ENCODE measurements at places on chromosomes 2 and 18.

DNA sequence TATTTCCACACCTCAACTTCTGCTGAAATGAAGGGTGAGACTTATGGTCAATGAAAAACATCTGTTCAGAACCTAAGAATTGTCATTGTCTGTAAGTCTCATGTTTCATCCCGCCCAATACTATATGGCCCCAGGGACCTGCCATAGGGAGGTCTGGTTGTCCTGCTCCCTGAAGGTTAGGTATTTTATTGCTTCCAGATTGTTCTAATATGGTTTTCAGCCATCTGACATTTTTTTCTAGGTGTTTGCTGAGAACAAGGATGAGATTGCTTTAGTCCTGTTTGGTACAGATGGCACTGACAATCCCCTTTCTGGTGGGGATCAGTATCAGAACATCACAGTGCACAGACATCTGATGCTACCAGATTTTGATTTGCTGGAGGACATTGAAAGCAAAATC lies 7.3 kb downstream of the XRCC5 start:
- no peak for DNase-seq

DNA sequence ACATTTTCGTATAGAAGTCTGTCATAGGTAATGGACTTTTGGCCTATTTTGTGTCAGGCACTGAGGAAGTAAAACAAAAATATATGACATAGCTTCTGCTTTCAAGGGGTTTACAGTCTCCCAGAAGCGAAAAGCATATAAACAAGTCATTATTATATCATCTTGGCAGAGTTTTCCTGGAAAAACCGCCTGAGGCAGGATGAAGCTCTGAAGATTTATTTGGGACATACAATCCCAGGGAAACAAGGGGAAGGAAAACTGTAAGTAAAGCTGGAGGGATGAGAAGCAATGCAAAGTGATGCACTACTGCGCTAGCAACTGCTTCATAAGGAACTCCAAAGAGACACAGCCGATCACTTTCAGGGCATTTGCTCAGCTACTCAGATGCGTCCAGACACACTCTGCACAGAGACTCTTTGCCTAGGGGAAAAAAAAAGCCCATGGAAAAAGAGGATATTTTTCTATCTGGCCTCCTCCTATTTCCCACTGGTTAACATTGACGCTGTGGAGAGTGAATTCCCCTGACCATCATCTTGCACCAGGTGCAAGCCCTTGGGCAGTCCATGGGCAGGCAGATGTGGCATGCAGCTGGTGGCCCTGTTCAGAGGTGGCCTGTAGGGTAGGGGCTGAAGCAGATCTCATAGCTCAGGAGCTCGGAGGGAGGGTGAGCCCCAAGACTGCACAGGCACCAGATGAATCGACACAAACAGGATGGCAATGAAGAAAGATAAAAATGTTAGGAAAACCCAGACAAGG lies 158.1 kb downstream of the METTL4 start:
- no peak for DNase-seq

DNA sequence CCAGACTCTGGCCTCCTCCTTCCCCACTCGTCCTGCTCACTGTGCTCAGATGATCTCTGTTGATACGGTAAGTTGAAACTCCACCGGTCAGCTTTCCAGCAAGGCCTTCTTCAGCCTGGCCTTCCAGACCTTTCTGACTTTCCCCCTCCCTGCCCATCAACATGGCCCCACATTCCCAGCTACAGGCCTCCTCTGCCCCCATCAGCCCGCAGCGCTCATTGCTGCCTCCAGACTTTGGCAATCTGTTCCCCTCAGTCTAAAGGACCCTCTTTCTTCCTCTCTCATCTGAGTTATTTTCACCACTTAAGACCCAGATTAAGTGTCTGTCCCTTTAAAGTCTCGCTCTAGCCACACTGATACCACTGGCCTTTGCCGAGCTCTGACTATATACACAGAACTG lies 10.6 kb downstream of the LOXHD1 start:
- no peak for DNase-seq

- DNase-seq = no peak
Measured at GRCh38 chr18:79819968-79820351, 22.2 kb downstream of the KCNG2 start.

DNA sequence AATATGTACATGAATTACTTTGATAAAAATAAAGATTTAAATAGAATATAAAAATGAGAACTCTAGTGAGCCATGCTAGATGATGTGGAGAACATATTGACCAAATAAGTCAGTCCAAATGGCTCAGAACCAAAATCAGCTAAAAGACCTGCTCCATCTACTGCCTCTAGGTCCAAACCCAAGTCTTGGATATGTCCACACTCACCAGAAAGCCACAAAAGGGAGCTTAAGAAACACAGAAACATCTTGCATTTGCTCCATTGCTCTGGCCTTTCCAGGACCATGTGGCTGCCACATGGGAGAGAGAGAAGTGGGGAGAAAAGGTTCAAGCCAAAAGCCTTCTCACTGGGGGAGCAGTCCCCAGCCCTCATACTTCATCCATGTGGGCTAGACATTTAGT lies 272.5 kb downstream of the DYSF start:
- no peak for DNase-seq

DNA sequence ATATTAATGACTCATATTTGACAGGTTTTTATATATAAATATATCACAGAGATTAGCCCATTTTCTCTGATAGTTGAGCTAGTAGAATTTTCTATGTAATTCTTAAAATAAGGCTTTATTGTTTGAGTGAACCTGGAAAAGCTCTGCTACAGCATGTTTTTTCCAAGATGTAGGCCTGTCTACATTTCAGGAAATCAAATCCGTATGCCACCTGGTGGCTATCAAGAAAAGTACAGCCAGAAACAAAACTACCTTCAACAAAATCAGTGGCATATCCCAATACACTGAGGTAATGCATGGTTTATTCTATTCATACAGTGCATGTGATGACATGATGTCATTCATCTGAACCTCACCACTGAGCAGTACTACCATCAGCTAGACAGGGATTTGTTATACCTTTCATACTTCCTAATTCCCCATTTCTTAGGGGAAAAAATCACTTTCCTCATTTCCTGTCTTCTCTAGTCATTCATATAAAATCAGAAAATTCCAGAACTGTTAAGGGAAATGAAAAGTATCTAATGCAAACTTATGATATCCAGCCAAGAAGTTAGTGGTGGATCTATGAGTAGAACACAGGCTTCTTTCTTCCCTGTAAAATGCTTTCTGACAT lies 310.4 kb upstream of the SYT4 start:
- DNase-seq = no peak

DNA sequence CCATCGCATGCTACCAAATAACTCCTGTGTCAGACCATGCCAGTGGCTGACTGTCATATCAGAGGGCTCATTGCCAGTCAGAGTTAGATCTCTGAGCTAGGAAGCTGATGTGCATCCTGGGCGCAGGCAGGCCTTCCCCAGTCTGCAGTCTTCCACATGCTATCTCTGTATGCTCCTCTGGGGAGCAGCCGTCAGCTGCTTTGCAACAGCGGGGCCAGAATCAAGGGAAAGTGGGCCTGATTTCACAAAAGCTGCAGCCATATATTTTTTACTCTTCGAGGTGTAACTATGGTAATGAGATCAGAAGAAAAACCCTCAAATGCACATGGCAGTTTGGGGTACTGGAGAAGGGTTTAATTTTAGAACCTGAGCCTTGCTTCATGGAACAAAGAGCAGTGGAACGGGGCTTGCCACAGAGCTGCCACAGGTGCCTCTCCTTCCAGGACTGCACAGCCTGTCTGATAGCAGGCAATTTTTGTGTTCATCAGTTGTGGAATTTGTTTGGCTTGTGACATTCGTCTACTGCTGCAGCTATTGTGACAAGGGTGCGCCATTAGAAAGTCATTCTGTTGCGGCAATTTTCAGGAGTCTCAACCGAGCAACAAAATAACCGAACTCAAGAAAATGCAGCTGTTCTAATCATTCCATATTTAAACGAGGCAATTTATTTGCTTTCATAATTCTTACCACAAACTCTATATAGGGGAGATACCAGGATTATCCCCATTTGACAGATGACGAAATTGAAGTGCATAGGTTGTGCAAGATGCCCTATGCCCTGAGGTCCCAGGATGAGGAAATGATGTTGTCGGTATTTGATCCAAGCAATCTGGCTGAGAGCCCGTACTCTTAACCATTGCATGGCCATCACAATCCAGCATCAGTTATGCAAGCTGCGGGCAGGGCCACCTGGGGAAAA lies 109.6 kb upstream of the CYRIA start:
- DNase-seq = no peak

- DNase-seq = no peak
Measured at GRCh38 chr18:1302861-1303260, 398.2 kb downstream of the ADCYAP1 start.

DNA sequence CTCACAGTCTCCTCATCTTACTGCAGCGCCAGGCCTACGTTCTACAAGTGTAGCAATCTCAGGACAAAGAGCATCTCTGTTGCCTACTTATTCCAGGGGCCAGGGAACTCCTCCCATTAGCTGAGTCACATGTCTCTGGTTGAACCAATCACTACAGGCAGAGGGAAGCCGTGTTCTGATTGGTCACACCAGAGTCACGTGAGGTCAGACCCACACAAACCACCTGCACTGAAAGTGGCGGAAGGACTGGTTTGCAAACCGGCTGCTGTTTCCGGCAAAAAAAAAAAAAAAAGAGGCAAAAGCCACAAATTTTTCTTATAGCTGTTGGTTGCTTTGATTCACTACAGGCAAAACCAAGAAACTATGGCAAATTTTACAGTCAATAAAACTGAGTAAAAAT lies 21.9 kb upstream of the USP14 start:
- no peak for DNase-seq

DNA sequence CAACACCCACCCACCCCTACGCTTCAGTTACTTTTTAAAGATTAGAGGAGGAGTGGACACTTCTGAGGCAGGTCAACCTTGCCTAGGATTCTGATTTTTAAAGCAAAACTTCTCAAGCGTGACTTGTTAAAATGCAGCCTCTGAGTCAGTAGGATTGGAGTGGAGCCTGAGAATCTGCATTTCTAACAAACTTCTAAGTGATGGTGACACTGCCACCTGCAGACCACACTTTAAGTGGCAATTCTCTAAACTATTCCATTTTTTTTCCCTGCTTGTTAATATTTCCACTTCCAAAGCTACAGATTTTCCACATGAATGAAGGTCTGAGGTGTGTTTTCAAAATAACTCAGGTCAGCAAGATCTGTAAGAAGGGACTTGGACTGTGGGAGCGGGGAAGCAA lies 171.1 kb upstream of the CCDC150 start:
- DNase-seq = no peak

DNA sequence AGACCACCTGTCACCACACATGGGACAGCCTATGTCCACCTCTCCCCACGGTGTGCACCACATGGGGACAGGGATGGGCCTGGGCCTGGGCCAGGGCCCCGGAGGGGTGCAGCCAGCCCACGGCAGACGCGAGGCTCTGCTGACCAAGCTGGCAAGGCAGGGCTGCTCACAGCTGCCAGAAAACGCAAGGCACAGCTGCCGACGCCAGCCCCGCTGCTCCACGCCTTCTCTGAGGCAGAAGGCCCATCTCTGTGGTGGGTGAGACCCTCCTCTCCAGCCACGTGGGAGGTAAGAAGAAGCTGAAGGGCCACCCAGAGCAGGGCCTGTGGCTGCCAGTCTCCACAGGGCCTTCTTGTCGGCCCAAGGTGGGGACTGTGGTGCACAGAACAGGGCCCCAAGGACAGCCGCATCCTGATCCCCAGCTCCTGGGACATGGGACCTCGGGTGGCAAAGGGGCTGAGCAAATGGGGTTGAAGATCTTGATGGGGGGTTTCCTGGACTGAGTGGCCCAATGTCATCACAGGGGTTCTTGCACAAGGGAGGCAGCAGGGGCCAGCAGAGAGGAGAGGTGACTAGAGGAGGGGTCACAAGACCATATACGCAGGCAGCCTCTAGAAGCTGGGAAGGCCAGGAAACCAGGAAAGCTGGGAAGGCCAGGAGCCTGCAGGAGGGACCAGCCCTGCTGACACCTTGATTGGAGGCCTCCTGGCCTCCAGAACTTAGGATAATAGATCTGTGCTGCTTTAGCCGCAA lies 72.3 kb downstream of the NDUFA10 start:
- DNase-seq = no peak

GRCh38 chr18:23194997-23195957 lies 60.0 kb downstream of the CABLES1 start:
- DNase-seq = no peak

DNA sequence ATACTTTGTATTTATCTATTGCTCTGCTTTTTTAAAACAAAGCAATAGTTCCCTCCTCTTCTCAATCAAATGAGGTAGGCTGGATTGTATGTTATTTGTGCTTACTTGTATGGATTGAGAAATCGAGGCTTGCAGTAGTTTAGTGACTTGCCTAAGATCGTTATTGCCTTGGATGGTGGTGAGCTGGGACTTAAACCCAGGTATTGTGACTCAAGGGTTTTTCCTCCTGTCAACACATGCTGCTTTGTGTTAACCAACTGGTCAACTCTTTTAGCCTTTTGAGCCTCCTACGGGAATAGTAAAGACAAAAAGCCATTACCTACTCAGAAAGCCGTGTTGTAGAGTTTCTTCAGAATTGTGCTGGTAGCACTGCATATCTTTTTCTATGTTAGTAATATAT lies 95.2 kb upstream of the THUMPD2 start:
- DNase-seq = no peak

- DNase-seq = no peak
Measured at GRCh38 chr2:224449212-224450147, 47.6 kb upstream of the FAM124B start.

DNA sequence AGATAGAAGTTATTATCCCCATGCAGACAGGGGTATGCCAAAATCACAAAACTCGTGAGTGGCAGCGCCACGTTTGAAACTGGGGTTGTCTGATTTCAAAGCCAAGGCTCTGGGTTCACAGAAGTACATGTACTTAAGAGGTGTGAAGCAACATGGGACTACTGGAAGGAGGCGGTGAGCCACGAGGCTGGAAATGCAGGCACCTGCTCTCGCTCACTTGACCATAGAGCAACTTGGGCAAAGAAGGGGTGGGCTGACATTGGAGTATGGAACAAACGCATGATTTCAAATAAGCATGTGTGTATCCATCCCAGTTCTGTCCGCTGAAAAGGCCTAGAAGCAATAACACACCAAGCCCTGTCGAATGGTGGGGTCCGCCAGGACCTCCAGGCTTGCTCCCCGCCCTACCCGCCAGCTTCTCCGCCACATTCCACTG lies 593 bp upstream of the ACTR2 start:
- no peak for DNase-seq

- no peak for DNase-seq
Measured at GRCh38 chr2:194826241-194826640, 830.8 kb upstream of the SLC39A10 start.

DNA sequence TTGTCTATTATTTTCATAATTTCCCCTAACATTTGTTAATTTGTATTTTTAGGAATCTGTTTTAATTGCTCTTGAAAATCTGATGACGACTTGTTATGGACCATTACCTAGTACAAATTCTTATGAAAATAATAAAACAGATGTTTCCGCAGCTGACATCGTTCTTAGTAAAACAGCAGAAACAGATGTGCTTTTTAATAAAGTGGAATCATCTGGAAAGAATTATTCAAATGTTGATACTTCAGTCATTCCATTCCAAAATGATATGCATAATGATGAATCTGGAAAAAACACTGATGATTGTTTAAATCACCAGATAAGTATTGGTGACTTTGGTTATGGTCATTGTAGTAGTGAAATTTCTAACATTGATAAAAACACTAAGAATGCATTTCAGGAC lies 69.9 kb downstream of the PMS1 start:
- DNase-seq = no peak

GRCh38 chr2:46135228-46135855 lies 161.9 kb upstream of the EPAS1 start:
- no peak for DNase-seq
